Activated CD4-positive, alpha-beta T cell treated with anti-CD3 and anti-CD28 coated beads, Interleukin-2, amount 10 ng/mL, durations not matched to agents 7 days and 5 days (primary cell): ENCODE measurements at places on chromosomes 6 and 20.
A peak's percentile ranks its signal among the peaks of the same experiment; 100 is the strongest.

GRCh38 chr6:30557683-30557981 lies 537 bp downstream of the PRR3 start:
- DNase-seq = no peak

DNA sequence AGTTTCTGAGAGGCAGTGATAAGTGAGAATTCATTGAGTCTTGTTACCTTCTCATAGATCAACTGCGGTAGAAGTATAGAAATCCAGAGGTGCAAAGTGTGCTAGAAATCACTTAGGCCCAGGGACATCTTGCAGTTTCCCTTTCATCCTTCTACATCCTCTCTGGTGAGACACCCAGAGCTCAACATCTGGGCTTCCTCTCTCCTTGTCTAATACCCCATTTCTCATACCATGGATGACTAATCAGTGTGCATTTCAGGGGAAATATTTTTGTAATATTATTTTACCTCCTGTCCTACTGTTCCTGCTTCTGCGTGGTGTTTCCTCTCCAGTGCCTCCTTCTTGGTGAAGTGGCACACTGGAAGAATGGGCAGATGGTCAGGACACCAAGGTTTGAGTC lies 322.4 kb downstream of the TFAP2B start:
- no peak for DNase-seq

- DNase-seq = no peak
These were observed 294.7 kb downstream of the FOXC1 start for GRCh38 chr6:1904466-1904799.

DNA sequence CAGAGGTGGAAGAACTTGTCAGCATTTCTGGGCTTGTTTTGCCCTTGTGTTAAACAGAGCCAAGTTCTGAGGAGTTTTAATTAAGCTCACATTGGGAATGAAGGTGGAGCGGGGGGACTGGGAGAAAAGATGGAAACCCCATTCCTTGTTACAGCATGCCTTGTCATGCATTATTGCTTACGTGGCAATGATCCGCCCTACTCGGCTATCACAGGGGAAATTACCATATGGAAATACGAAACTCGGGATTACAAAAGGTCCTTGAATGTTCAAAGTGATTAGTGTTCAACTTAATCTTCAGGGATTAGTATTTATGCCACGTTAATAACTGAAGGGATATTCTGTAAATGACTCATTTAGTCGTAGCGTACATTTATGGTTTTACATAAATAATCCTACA lies 86.4 kb downstream of the MAP3K7 start:
- DNase-seq = no peak

DNA sequence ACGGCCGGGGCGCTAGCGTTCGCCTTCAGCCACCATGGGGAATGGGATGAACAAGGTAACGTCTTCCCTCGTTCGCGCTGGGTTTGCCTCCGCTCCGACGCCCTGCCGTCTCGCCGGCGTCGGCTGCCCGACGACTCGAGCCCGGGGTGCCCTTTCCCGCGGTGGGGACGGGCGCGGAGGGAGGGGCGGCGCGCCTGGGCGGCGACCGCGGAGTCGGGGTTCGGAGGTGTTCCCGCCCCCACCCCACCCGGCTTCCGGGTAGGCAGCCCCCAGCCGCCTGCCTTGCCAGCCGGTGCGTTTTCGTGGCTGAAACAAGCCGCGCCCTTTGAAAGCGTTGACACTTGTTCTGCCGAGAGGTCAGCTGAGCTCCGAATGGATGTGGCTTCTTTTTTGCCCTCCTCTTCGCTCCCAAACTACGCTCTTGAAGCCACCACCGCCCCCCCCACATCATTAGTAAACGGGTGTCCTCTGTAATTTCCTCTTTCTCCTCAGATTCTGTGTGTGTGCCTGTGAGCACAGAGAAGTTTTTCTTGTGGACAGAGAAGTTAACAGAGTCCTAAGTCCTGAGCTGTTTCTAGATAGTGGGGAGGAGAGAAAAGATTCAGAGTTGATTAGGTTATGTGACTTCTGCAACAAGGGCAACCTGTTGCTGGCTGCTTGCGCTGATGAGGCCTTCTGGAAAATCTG lies 362 bp downstream of the DUSP22 start:
- DNase-seq = peak; percentile 90

GRCh38 chr6:76703285-76703684 lies 630.8 kb upstream of the IMPG1 start:
- DNase-seq = no peak

DNA sequence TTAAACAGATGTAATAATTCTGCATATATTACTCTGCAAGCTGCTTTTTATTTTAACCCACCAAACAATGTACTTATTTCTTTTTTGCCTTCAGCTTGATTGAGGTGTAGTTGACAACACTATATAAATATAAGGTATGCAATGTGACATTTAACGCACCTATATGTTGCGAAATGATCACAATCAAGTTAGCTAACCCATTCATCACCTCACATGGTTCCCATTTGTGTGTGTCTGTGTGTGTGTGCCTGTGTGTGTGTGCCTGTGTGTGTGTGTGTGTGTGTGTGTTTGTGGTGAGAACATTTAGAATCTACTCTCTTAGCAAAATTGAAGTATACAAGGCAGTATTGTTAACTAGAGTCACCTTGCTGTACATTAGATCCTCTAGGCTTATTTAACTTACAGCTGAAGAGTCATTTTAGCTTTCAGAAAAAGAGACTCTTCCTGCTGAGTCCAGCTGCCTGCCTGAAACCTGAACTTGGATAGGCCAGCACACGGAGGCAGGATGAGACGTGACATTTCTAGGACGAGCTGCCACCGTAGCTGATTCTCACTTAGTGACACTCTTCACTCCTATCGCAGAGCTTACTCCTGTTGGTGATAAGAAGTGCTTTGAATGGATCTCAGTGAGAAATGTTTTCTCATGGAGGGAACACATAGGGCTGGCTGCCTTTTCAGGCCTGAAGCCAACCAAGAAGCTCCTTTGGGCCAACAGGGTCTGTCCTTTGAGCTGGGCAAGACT lies 126.5 kb upstream of the RIPOR2 start:
- no peak for DNase-seq

DNA sequence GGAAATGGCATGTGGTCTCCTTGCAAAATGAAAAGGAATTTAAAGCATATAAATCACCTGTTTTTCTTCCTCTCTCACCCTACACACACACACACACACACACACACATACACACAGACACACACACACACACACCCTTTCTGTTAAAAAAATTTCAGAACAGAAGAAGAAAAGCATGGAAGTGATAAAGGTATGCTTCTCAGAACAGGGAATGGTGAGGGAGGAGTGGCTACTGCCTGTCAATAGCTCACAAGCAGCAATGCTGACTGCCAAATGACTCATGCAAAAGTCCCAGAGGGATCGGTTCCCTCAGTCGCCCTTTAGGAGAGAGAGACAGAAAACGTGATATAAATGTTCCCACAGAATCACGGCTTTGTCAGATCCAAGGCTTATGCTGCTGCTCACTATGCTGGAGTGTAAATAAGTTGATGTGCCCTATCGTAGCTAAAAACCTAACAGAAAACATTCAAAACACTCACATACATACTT lies 102.6 kb downstream of the IBTK start:
- DNase-seq = no peak

DNA sequence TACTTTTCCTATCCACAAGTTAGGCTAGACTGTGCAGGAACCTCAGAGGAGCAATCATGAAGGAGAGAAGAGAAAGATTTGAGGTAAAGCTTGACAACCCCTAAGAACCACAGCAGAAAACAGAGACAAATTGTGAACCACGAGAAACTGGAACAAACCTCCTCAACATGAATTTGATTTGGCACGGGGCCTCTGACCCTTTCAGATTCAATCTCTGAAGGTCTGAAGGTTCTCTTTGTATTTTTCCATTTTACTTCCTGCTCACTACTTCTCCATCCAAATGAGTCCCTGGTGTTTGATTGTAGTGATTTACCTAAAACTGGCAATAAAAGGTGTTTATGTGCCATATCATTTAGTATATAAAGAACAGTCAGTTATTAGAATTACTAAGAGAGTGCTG lies 126.1 kb upstream of the STXBP5 start:
- DNase-seq = no peak

GRCh38 chr20:36113036-36113435 lies 41.5 kb upstream of the EPB41L1 start:
- DNase-seq = no peak
